RKO (cell line): ENCODE measurements at places on chromosomes 13 and 19.

GRCh38 chr13:114131583-114132418 lies 622 bp downstream of the RASA3 start:
- peak; percentile 50 for DNase-seq

GRCh38 chr19:3163230-3163886 lies 15.2 kb upstream of the S1PR4 start:
- DNase-seq: peak; percentile 51

- DNase-seq: no peak
These were observed 7.5 kb upstream of the ADAMTS10 start for GRCh38 chr19:8617984-8618383.

- no peak for DNase-seq
These were observed 405.1 kb downstream of the FOXO1 start for GRCh38 chr13:40261336-40261735.

- DNase-seq: no peak
These were observed 583.6 kb downstream of the OLFM4 start for GRCh38 chr13:53612200-53612599.

- peak; percentile 40 for DNase-seq
These were observed 59.9 kb downstream of the LIG4 start for GRCh38 chr13:108155185-108156106.

DNA sequence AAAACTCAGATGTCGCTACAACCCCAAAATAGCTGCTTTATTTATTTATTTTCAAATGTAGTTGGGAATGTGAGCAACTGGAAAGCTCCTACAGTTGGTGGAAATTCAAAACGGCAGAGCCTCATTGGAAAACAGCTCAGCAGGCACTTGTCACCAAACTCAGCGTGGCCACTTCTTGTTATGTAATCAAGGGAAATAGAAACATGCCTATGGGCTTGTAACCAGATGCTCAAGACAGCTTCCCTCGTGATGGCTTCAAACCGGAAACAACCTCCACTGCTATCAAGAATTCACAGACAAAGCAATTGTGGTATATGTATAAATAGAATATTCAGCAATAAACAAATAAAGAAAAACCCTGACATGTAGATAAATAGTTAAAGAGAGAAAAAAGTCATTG lies 627.8 kb upstream of the SLC10A2 start:
- no peak for DNase-seq

- no peak for DNase-seq
These were observed 464.8 kb downstream of the COG6 start for GRCh38 chr13:40120288-40120687.

DNA sequence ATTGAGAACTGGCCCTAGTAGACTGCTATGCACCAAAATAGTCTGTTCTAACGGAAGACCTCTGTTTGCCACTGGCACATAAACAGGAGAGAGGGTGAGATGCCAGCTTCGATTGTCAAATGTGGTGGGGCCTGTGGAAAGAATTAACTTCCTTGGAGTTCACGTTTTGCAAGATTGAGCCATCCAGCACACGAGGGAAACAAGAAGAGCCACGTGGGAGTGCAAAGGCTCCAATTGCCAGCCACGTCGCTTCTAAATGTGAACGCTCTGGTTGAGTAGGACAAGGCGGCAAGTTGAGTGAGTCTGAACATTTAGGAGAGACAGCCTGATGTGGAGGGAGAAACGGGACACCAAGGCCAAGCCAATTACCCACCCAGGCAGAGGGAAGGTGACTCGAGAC lies 409.1 kb downstream of the FGF9 start:
- DNase-seq: no peak

DNA sequence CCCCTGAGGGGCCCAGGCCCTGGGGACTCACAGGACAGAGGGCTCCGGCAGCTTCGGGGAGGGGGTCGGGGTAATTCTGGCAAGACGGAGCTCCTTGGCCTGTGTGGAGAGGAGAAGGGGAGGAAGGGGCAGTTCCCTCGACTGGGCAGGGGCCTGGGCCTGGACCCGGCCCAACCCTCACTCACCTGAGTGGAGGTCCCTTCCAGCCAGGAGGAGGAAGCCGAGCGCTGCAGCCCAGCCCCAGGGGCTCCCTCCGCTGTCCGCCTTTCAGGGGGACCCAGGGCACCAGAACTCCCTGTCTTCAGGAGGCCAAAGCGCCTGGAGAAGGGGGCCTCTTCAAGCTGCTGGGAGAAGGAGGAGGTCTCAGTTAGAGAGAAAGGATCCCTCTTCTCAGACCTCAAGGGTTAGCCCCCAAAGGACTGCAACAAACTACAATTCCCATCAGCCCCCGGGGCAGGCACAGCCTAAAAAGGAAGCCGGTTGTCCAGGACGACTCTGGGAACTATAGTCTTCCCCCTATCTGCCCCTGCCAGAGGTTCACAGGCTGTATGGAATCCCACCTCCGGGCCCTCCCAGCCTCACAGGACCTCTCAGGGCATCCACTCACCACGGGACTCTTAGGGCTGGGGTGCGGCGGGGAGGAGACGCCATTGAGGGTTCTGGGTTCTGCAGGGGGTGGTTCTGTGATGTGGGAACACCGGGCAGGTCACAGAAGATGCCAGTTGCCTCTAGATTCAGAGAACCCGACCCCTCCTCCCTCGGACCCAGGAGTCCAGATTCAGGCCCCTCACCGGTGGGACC lies 19.8 kb downstream of the EPS8L1 start:
- peak; percentile 46 for DNase-seq

DNA sequence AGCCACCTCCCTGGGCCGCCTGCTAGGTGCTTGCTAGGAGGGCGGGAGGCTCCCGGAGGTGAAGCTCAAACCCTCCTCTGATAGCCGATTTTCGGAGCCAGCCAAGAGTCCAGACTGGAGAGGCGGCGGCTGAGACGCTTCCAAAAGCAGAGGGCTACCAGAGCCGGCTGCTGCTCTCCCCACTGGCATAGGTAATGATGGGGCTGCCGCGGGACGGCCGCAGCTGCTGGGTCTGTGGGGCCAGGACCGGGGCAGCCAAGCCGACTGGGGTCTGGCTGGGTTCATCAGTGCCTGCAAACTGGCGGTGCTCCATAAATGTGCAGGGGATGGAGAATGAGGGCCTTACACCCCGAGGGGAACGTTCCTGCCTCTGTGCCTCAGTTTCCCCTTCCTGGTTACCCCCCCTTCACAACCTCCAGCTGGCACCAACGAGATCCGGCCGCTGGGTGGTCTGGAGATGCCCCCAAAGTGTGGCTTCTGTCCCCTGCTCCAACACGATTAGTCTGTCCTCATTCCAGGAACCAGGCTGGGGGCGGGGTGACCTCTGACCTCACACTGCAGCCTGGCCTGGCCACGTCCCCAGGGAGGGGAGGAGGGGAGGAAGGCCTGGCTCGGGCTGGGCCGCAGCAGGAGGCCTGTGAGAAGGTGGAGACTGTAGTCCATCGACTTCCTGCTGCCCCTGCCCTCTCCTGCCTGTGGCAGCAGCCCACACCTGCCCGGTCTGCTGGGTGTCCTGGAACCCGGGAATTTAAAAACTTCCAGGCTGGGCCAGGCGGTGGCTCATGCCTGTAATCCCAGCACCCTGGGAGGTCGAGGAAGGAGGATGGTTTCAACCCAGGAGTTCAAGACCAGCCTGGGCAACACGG lies 3.8 kb upstream of the WDR18 start:
- no peak for DNase-seq

DNA sequence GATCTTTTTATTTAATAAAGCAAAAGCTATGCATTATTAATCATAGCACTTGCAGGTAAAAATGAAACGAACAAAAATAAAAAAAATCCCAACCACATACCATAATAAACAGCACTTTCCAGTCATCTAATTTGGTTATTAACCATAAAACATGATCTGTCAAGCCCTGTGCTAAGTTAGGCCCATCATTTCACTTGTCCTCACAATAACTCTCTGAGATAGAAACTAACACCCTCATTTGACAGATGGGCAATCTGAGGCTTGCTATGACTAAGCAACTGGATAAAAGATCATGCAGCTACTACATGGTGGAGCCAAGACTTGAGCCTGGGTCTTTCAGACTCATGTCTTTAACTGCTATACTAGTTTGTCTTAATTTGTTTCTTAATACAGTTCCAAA lies 21.8 kb downstream of the PROSER1 start:
- DNase-seq: no peak

GRCh38 chr19:3213159-3213558 lies 11.3 kb upstream of the CELF5 start:
- DNase-seq: no peak

GRCh38 chr19:58516964-58517833 lies 2.4 kb downstream of the ZBTB45 start:
- no peak for DNase-seq

- DNase-seq: no peak
These were observed 49.8 kb downstream of the KATNAL1 start for GRCh38 chr13:30257468-30258099.

DNA sequence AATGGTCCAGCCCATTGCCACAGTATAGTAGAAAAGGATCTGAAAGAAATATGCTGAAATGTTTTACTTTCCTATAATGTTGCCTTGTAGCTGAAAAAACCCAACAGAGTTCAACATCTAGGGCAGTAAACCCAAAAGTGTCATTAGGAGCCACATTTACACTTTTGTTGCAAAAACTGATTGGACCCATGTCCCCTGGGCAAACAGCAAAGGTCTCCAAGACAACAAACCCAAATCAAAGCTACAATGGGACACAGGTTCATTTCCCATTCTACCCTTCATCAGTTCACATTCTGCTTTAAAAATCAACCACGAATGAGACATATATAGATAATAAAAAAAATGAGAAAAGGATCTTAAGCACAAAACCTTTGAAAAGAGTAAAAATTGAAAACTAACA lies 744.8 kb downstream of the PCDH17 start:
- no peak for DNase-seq

DNA sequence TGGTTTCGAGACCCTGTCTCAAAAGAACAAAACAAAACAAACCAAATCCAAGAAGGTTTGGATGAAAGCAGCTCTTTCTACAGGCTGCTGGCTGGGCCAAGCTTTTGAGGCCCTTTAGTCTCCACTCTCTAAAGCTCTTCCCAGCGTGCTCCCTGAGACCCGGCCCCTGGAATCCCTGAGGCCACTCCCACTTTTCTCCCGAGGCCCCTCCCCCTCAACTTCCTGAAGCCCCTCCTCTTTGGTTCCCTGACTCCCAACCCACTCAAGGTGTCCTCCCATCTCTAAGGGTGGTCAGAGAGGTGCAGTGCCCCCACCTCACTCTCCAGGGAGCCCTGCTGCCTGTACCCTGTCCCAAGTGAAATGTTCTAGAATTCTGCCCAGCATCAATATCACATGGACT lies 10.6 kb downstream of the ERICH6B start:
- DNase-seq: no peak
